ENCODE measurements at places on chromosomes 5 and 9. TPM values are rescaled to one million over a fixed set of nuclear protein-coding genes. Genes with fewer than 3 reads are reported as not detected.

DNA sequence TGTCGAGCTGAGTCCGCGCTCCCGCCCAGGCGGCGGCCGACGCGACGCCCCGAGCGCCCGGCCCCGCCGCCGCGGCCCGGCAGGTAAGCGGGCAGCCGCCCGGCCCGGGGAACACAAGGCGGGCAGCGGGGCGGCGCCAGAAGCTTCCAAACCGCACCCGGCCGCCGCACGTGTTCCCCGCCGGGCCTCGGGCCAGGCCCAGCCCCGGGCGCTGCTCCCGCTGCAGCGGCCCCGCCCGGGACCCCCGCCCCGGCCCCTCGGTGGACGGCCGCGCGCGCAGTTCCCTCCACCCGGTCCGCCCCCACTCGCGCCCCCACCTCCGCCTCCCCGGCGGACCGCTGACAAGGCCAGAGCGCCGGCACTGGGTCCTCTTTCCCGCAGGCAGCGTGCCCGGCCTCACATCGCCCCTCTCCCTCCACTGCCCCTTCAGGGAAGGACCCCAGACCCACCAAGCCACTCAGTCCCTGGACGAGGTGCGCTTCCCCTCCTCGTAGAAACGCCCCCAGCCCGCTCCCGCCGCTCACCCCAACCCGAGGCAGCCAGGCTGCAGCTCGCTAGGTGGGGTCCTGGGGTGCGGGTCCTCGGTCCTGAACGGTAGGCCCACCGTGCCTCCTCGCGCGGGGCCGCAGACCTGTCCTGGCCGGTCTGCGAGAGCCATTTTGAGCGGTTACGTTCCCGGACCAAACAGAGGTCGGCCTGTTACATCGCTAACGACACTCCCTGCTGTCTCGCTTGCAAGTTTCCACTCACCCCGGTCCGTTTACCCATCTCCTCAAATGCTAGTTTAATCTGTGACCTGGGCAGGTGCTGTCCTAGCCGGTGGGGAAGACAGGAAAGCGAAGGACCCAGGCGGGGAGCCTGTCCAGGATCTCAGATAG lies 475 bp downstream of the WDR5 start:
- H3K4me1 ChIP-seq, result peaks cover 50% of the 10 kb centered on the region
- H3K4me3 ChIP-seq, result peak overlapping the region; percentile 82
- peak overlapping the region; percentile 18 for H3K27ac ChIP-seq
- no peak for DNase-seq
- H3K36me3 ChIP-seq, result peaks cover 7% of the 10 kb centered on the region

DNA sequence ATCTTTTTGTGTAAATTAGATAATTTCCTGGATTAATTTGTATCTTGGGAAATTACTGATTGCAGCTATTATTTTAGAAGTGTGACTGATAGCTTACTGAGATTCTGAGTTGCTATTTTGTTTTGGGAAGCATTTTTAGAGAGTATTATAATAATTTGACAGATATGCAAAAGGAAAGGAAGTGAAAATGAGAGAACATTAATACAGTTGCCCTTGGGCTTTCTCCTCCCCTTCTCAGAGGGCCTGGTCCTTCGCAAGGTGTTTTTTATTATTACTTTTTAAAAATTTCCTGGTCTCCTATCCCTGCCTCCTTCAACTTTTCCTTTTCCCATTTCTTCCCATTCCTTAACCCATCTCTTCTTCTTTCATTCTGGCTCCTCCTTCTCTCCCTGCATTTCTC lies 32.6 kb downstream of the UBAP1 start:
- no peaks in the 10 kb centered on the region for H3K4me1 ChIP-seq
- DNase-seq, result no peak
- H3K36me3 ChIP-seq, result no peaks in the 10 kb centered on the region
- no peak overlapping the region for H3K4me3 ChIP-seq
- H3K27me3 ChIP-seq, result no peaks in the 10 kb centered on the region

DNA sequence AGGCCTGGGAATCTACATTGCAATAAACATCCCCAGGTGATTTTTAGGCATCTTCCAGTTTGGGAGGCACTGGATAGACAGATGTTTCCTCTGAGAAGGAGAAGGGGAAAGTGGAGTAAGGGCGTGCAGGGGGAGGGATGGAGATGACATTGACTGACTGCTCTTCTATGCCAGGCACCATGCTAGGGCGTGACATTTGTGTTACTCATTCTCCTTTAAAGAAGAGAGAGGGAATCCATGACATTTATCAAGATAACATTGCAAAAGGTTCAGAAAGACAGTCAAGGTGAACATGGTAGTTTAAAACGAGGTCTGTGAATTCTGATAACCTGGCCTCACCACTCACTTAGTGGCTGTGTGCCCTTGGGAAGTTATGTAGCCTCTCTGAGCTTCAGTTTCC lies 35.8 kb downstream of the FGF1 start:
- no peaks in the 10 kb centered on the region for H3K36me3 ChIP-seq
- DNase-seq, result no peak
- no peak overlapping the region for H3K27ac ChIP-seq
- H3K27me3 ChIP-seq, result no peaks in the 10 kb centered on the region
- no peak overlapping the region for H3K4me3 ChIP-seq
- H3K4me1 ChIP-seq, result no peaks in the 10 kb centered on the region

DNA sequence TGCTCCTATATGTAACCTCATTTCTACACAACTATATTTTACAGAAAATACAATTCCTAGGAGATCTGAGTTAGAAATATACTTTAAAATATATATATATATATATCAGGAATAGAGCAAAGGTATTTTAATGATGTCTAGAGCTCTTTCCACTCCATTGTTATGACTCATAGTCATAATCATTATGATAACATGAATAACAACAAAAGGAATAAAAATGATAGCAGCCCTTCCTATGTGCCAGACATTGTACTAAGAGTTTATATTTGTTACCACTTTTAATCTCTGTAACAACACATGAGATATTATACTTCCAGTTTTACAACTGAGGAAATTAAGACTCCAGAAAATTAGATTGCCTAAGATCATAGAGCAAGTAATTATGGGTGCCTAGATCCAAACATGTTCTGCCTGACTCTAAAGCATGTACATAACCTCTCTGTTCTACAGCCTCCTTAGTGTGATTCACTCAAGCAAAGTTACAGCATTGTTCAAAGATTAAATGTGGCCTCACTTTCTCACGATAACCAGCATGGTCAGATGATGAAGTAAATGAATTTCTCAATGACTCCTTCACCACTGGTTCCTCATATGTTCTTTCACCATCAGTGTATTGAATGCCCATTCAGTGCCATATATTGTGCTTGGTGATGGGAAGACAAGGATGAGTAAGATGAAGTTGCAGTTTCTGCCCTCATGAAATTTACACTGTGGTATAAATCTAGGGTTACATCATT lies 452.1 kb downstream of the EFNA5 start:
- no peaks in the 10 kb centered on the region for H3K36me3 ChIP-seq
- no peak for DNase-seq
- H3K4me3 ChIP-seq, result no peak overlapping the region

The FGF10 gene
- 2.5 TPM for total RNA-seq

The LCN10 gene
- total RNA-seq, result 1.4 TPM

The TMED9 gene
- total RNA-seq, result 187 TPM

The SREK1IP1 gene
- total RNA-seq, result 4.2 TPM

DNA sequence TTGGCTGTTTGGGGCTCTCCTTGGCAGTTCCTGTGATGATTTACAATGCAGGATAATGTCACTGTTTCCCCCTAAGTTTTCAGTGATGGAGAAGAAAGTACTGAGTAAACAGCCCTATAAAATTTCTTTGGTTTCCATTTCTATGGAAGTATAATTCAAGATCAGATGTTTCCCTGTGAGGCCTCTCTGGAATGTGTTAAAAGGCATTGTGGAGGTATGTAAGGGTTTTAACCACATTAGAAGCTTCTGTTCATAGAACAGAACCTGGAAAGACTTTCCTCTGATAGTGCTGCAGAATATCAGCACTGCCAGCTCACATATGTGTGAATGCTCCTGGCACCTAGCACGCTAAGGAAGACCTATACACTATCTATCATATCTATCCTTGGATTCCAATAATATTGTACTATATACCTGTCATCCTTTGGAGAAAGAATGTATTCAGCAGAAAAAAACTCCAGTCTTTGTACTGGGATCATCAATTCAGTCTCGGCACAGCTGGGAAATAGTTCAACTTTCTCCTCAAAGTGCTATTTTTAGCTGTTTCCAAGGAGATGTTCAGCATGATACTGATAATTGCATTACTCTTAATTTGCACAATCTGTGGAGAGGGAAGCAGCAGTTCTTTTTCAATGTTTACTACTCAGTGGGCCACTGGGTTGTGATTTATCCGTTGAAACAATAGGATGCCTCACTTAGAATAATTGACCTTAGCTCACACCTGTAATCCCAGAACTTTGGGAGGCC lies 21.9 kb downstream of the TTC1 start:
- H3K27me3 ChIP-seq, result no peaks in the 10 kb centered on the region
- H3K27ac ChIP-seq, result no peak overlapping the region
- no peaks in the 10 kb centered on the region for H3K4me1 ChIP-seq
- H3K4me3 ChIP-seq, result no peak overlapping the region
- H3K36me3 ChIP-seq, result peaks cover 13% of the 10 kb centered on the region

- no peak for DNase-seq
- no peaks in the 10 kb centered on the region for H3K27me3 ChIP-seq
- no peak overlapping the region for H3K27ac ChIP-seq
Measured at GRCh38 chr5:53469946-53470687, 10.3 kb upstream of the FST start.

The PGM5 gene
- total RNA-seq, result 9.4 TPM

The FOXD4 gene
- 1.1 TPM for total RNA-seq

GRCh38 chr9:79700607-79701360 lies 129.0 kb downstream of the TLE4 start:
- no peak overlapping the region for H3K4me3 ChIP-seq
- H3K27ac ChIP-seq, result no peak overlapping the region
- peaks cover 13% of the 10 kb centered on the region for H3K36me3 ChIP-seq
- H3K4me1 ChIP-seq, result no peaks in the 10 kb centered on the region
- no peak for DNase-seq

DNA sequence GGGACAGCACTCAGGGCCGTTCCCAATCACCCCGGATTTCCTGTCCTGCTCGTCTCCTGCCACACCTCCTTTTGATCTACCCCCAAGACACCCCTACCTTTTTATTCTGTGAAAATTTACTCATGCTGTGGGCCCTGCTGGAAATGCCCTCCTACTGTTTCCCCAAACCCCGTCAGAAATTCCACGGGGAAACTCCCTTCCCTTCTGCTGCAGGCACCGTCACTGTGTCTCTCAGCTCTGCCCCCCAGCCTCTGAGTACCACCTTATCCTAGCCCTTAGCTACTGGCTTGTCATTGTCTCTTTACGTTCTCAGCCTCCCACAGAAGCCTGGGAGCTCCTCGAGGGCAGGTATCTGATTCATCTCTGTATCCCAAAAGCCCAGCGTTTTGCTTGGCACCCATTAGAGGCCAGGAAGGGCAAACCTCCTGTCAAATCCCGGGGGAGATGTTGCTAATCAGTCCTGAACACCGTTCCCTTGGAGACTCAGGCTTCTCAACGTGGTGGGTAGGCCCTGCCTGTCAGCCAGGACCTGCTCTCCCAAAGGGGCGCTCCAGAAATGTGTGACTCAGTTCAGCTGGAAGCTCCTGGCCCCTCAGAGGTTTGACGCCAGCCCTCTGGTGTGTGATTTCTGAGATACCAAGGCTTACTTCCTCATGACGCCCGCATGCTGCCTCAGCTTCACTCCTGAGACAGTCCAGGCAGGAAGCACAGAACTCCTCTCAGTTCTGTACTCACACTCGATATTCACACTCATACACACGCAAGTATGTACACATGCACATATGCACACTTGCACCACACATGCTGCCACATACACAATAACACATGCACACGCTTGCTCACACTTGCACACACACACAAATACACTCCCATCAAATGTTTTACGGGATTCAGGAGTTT lies 50.7 kb upstream of the GRHPR start:
- no peaks in the 10 kb centered on the region for H3K27me3 ChIP-seq
- no peak for DNase-seq
- H3K4me3 ChIP-seq, result no peak overlapping the region
- H3K4me1 ChIP-seq, result no peaks in the 10 kb centered on the region
- H3K27ac ChIP-seq, result no peak overlapping the region
- no peaks in the 10 kb centered on the region for H3K36me3 ChIP-seq

The PCDHB12 gene
- total RNA-seq, result 6.3 TPM

All from upper lobe of left lung (tissue), 6 donors.